ENCODE measurements at places on chromosomes 2 and 18. TPM values are rescaled to one million over a fixed set of nuclear protein-coding genes. Genes with fewer than 3 reads are reported as not detected.
A peak's percentile ranks its signal among the peaks of the same experiment; 100 is the strongest.

DNA sequence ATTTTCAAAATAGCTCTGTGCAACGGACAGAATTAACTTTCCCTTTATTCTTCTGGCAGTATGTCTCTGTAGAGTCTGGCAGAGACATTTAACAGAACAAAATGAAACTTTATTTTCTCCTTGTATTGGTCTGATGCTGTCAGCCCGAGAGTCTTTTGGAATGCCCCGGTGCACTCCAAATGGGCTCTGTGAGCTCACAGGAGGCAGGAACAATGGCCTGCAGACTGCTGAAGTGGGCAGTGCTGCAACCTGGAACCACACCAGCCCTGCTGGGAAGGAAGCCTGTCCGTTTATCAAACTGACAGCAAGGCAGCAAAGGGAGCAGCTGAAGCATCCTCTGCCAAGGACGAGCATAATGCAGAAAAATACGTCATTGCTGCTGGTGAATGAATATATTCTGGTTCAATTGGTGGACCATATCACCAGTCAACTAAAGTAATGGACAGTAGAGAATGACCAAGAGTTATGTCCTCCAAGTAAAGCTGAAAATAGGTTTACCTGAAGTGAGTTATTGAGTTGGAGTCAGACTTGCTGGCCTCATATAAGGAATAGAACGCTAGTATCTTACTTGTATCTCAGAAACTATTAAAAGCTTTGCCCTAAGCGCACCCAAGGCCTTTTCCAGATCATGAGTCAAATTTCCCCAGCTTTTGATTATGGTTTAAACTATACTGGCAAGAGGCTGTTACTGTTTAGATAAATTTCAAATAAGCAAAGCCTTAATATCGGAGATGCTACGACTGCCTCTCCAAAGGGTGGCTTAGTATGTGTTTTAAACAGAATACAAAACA, 207.6 kb upstream of the TANK start:
- DNase-seq: peak; percentile 28

SERPINB5 gene
- total RNA-seq: 3.5 TPM

DNA sequence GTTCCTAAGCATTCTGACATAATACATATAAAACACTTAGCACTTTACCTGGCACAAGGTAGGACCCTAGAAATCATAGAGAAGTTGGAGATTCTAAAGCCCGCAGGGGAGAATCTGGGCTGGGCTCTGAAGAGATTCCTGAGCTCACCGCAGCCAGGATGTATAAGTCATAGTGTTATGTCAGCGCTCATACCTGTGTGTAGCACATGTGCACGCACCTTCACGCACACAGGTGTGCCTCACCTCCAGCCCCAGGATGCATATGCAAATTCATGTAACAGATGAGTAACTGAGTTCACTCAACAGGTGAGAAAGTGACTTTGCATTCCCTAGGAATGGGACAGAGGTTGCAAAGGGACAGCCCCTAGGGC, 7.9 kb upstream of the SDC1 start:
- no peak for DNase-seq

GRCh38 chr2:101300836-101301235, 7.7 kb downstream of the RNF149 start:
- DNase-seq: no peak

- DNase-seq: no peak
These were observed 1955.6 kb upstream of the CELF4 start for GRCh38 chr18:39521164-39521563.

DNA sequence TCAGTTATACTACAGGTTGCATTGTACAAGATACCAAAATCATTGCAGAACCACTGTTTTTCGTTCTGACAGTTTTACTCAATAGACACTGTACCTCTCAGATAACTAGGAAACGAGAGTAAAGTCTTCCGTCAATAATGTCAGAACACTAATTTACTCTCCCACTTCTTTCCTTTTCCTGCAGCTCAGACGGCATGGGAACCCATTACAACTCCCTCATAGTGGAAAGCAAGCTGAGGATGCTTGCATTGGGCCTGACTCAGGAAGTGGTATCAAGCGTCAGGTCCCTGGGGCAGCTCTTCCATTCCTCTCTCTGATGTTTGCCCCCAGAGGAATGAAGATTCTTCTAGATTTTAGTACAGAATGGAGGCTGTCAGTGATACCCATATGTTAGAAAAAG, 23.9 kb upstream of the FHL2 start:
- no peak for DNase-seq

FIGN gene
- 1.5 TPM for total RNA-seq

- DNase-seq: no peak
These were observed 684.5 kb downstream of the BCL11A start for GRCh38 chr2:59868981-59869380.

DNA sequence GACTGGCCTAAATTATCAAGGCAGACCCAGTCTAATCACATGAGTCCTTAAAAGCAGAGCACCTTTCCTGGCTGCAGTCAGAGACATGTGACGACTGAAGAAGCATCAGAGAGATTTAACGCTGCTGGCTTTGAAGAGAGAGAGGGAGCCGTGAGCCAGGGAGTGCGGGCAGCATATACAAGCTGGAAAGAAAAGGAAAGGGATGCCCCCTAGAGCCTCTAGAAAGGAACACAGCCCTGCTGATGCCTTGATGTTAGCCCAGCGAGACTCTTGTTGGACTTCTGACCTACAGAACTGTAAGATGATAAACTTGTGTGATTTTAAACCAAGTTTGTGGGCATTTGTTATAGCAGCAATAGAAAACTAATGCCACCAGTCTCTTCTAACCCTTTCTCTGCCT, 58.1 kb downstream of the HEATR5B start:
- DNase-seq: no peak

DNA sequence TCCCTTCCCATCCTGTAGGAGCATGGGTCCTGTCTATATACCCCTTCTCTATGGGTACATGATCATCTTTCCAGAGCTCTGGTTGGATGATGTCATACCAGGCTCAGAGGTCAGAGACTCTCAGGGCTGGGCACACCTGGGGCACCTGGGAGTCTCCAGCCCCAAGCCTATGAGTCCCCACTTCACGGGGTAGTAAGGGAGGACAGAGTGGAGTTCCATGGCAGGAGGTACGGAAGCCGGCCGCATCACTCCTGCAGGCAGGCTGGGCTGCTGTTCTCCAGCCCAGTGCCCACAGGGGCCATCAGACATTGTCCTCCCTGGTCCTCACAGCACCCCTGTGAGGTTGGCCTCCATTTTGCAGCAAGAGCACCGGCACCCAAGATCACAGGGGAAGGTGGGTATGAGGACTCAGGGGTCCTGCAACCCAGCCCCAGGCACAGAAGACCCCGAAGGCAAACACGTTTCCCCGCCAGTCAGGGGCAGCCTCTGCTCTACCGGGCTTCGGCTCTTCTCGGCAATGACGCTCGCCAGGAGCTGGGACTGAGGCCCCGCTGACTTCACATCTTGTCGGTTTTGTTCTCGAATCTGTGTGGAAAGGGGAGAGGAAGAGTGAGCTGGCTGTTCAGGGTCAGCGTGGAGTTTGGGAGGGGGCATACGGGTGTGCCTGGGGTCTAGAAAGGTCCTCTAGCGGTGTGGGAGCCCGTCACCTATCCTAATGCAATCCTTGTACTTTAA, 91.5 kb downstream of the ADD2 start:
- DNase-seq: no peak

- DNase-seq: no peak
These were observed 559 bp downstream of the MYL12A start for GRCh38 chr18:3248062-3248657.

DNA sequence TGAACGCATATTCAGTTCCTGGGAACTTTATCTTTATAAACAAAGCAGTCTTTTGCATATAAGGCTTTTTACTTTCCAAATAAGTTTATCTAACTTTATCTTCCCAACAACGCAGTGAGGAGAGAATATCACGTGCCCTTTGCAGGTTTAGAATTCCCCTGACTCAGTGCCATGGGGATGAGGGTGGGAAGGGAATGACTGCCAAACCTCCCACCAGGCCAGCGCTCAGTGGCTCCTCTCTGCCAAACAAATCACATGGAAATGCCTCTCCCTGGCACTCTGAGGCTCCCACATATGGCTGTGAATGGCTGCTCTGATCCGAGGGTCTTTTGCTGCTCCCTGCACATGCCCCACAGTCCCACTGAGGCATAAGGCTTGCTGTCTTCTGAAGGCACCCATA, 158.3 kb downstream of the DNAH6 start:
- no peak for DNase-seq

DNA sequence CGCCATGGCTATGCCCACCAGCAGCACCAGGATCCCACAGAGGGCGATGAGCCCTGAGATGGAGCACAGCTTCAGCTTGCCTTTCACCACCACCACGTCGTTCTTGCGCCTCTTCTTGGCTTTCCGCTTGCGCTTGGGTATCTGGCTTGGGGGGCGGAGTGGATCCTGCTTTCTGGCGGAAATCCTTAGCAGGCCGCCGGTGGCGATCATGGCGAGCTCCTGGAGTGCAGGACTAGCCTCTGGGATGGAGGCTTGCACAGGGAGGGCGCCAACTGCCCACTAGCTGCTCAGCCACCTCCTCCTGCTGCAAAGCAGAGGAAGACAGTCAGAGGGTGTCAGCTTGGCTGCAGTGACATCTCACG, 3.5 kb downstream of the TMEM200C start:
- DNase-seq: no peak

- DNase-seq: no peak
These were observed 130.0 kb downstream of the MBD2 start for GRCh38 chr18:54094474-54094873.

GPAT2 gene
- total RNA-seq: 5.3 TPM

DNA sequence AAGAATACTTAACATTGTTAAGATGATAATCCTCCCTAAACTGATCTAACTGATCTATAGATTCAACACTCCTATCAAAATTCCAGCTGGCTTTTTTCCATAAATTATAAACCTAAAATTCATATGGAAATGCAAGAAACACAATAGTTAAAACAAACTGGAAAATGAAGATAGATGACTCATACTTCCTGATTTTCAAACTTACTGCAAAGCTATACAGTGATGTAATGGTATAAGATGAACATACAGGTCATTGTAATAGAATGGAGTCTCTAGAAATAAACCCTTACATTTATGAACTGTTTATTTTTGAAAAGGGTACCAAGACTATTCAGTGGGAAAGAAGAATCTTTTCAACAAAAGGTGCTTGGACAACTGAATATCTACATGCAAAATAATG, 32.3 kb downstream of the UBXN4 start:
- no peak for DNase-seq

- DNase-seq: no peak
These were observed 256.3 kb upstream of the MYT1L start for GRCh38 chr2:2587354-2587753.

CYP1B1 gene
- total RNA-seq: 4.3 TPM

MOGAT1 gene
- total RNA-seq: not detected

DNA sequence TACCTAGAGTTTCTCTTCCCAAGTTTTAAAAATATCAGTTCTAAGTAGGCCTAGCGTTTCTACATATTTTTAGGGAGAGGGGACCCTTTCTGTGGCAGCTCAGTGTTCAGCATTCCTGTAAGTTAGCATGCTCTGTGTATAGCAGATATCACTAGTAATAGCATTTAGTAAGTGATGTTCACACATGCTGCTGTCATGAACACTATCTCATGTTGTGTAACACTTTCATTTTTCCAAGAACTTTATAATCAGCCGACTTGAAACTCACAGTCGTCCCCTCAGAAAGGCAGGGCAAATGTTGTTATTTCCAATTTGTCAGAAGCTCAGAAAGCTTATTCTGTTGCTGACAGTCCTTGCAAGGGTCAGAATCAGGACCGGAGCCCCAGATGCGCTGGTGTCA, 267.7 kb downstream of the ALPK2 start:
- no peak for DNase-seq

DNA sequence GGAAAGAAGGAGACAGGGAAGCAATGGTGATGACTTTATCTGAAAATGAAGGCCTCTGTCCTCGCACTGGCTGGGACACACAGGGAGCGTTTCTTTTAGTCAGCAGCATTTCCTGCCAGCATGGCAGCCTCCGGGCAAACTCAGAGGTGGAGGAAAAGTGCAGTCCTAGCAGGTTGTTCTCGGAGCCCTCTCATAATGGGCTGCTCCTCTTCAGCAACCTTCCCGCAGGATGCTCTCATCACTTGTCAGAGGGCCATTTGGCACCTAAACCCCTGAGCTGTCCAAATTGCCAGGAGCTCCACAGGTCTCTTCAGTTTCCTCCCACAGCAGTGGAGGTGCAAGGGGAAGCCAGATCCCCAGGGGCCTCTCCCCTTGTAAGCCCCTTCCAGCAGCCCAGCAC, 6.2 kb downstream of the STK39 start:
- no peak for DNase-seq

- DNase-seq: no peak
These were observed 74.5 kb downstream of the CABLES1 start for GRCh38 chr18:23209796-23210195.

RFTN2 gene
- 1.9 TPM for total RNA-seq

LYPD1 gene
- not detected for total RNA-seq

CIB4 gene
- not detected for total RNA-seq

- no peak for DNase-seq
These were observed 80.8 kb upstream of the PPP1CB start for GRCh38 chr2:28670856-28671255.

- DNase-seq: no peak
These were observed 69.1 kb downstream of the UXS1 start for GRCh38 chr2:106124905-106125549.

KCNG3 gene
- 3.3 TPM for total RNA-seq

- no peak for DNase-seq
These were observed 782 bp downstream of the COL6A3 start for GRCh38 chr2:237412988-237413776.

GRCh38 chr2:208552943-208553342, 146.4 kb downstream of the PTH2R start:
- DNase-seq: no peak

- DNase-seq: no peak
These were observed 76.0 kb upstream of the ZFP36L2 start for GRCh38 chr2:43302182-43302960.

DNA sequence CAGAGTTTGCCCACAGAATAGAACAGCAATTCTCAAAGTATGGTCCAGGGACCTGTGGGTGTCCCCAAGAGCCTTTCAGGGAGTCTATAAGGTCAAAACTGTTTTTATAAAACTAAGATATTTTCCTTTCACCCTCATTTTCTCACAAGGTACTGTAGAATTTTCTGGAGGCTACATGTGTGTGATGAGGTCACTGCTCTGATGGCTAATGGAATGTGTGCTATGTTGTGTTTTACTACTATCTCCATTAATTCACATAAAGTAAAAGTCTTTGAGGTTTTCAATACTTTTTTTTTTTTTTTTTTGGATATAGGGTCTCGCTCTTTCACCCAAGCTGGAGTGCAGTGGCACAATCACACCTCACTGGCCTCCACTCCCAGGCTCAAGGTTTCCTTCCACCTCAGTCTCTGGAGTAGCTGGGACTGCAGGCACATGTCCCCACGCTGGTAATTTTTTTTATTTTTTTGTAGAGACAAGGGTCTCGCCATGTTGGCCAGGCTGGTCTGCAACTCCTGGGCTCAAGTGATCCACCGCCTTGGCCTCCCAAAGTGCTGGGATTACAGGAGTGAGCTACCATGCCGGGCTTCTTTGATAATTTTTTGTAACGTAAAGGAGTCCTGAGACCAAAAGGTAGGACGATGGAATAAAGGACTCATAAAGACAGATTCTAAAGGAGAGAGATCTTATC, 1.8 kb downstream of the TRABD2A start:
- no peak for DNase-seq

GRCh38 chr2:152407204-152407721, 72.3 kb downstream of the FMNL2 start:
- DNase-seq: no peak

ASPRV1 gene
- 0.43 TPM for total RNA-seq

- DNase-seq: no peak
These were observed 72.5 kb downstream of the SUMO1 start for GRCh38 chr2:202165945-202166344.

SLC11A1 gene
- 2.0 TPM for total RNA-seq

GRCh38 chr18:50369672-50370071, 5.2 kb upstream of the SKA1 start:
- DNase-seq: no peak

Measured in left colon (tissue), 2 donors.